MCF 10A (cell line): ENCODE measurements at places on chromosomes 6 and 20.

- DNase-seq = peak; percentile 24
Observed at GRCh38 chr20:58389324-58389967, 417 bp downstream of the VAPB start.

- no peak for DNase-seq
Observed at GRCh38 chr20:46362921-46363867, 43.2 kb downstream of the ELMO2 start.

- no peak for DNase-seq
Observed at GRCh38 chr6:158848490-158848895, 29.3 kb upstream of the EZR start.

DNA sequence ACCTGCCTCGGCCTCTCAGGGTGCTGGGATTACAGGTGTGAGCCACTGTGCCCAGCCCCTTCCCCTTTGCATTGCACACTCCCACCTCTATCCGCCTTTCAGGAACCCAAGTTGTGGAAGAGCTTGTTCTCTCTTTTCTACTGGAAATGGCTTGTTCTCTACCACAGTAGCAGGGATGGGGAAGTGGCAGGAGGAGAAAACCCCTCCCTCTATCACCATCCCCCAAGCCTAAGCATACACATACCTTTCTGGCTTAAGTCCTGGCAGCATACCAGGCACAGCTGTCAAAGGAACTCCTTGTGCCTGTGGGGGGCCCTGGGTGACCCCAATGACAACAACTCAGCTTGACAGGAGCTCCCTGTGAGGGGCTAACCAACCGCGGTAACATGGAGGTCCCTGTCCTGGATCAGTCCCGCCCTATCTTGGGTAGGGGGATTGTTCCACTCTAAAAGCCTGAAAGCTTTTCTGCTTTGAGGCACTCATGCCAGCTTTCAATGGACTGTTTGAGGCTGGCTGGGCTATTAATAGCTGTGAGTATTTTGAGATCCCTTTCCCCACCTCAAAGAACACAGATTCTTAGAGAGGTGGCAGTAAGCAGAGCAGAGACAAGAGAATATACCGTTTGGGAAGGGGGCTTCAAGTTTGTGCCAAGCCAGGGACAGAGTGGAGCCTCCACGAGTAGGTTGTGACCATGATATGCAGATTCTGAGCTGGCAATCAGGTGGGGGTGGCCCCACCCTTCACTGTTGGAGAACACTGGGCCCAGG, 2.3 kb downstream of the KLHDC3 start:
- DNase-seq = no peak

- peak; percentile 42 for DNase-seq
Observed at GRCh38 chr20:45817376-45818194, 5.1 kb downstream of the UBE2C start.

GRCh38 chr6:149905911-149906371, 8.0 kb upstream of the RAET1E start:
- DNase-seq = no peak

DNA sequence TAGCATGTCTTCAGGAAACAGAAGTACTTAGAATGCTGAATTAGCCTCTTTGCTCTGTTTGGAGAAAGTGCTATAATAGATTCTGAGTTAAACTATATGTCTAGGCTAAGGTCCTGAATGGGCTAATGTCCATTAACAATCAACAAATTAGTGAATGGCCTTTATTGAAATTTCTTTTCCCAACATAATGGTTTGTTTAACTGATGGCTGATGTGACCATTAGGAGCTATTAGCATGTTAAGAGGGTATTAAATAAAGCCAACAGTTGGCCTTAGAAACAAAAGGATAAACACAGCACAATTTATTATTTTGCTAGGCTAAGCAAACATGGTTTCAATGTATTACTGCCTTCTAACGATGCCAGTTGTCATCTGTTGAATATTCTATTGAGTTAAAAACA, 234.3 kb upstream of the HS3ST5 start:
- DNase-seq = no peak

DNA sequence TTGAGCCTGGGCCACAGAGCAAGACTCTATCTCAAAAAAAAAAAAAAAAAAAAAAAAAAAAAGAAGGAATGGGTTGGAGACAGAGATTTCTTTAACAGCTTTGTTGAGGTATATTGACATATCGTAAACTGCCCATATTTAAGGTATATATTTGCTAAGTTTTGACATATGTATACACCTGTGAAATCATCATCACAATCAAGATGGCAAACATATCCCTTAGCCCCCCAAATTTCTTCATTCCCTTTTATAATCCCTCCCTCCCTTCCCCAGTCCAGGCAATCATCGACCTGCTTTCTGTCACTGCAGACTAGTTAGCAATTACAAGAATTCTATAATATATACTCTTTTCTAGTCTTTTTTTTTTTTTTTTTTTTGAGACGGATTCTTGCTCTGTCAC, 29.0 kb downstream of the SERPINB1 start:
- no peak for DNase-seq

DNA sequence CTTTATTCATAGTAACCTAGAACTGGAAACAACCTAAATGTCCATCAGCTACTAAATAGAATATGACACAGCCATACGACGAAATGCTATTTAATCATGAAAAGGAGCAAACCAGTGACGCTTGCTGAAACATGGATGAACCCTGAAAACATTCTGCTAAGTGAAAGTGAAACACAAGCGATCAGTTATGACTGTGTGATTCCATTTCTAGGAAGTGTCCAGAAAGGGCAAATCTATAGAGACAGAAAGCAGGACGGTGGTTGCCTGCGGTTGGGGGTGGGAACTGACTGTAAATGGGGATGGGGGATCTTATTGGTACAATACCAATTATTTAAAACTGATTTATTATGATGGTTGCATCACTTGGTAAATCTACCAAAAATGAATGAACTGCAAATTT, 126.8 kb downstream of the IPCEF1 start:
- DNase-seq = no peak

- no peak for DNase-seq
Observed at GRCh38 chr6:113927001-113927400, 43.9 kb downstream of the HDAC2 start.

GRCh38 chr6:19669206-19669605, 168.0 kb upstream of the ID4 start:
- DNase-seq = peak; percentile 12

DNA sequence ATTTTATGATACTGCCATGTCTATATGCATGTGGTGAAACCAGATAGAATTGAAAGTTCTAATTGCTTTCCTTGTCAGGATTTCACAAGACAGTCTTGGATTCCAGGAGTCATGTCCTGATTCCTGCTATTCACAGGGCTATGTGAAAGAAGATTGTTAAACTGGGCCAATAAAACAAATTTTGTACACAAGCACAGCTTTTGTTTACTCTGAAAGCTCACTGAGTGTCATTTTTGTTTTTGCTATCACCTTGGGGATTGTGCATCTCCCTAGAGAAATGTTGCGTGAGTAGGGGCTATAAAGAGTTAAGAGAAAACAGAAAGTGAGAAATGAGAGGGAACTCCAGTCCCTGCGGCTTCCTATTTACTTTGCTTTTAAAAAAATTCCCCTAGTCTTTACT, 627.5 kb downstream of the PKHD1 start:
- DNase-seq = no peak

DNA sequence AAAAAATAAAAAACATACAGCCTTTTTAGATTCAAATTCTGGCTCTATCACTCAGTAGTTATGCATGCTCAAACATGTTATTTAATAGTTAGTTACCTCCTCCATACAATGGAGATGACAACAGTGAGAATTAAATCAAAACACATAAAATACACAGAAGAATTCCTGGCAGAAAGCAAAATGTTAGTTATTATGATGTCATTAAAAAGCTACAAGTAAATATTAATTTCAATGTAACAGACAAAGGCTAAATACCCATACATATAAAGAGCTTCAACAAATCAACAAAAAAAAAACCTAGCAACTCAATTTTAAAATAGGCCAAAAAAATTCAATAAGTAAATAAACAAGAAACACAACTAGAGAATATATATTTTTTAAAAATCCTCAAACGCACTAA, 21.4 kb downstream of the PLN start:
- no peak for DNase-seq

DNA sequence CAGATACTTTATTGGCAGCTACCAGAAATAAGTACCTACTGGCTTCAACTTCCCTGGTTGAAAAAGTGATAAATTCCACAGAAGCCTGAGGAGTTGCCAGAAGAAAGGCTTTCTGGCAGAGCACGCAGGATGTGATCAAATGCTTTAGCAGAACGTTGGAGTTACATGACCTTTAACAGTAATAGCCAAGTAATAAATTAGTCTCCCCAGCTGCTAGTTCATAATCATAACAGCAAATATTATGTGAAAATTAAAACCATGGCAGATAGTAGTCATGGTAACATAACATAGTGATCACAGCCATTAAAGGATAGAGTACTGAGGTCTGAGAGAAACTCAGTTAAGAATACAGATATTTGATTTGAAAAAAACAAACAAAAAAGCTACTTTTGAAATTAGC, 567.7 kb downstream of the ADGRB3 start:
- DNase-seq = no peak

DNA sequence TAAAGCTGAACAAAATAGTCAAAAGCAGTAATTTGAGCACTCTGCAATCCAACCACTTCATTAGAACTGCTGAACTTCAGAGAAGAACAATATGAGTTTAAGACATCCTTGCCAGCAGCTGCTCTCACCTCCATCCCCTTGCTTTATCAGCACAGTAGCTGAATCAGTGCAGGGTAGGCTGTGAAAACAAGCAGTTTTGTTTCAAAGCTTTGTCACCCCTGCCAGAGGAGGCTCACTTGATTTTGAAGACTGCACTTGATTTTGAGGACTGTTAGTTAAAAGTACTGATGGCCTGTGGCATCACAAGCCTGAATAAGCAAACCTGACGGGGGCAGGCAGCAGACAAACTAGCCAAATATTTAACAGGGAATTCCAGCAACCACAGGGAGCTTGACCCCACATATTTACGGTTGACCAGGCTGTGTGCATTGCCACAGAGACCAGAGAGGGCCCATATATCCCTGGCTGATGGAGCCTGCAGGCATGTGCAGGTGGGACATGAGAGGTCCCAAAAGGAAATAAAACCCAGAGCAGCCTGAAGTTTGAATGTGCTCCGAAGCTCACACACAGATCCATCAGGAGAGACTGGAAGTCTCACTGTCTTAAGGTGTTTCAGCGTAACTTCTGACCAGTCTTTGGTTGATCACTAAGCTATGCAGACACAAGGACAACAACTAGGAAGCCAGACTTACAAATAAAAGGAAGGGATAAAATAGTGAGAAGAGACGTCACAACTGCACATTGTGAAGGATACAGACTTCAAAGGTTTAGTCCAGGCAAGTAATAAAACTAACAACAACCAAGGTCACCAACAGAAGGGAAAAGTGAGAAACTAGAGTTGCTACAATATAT, 97.4 kb downstream of the PDSS2 start:
- no peak for DNase-seq

DNA sequence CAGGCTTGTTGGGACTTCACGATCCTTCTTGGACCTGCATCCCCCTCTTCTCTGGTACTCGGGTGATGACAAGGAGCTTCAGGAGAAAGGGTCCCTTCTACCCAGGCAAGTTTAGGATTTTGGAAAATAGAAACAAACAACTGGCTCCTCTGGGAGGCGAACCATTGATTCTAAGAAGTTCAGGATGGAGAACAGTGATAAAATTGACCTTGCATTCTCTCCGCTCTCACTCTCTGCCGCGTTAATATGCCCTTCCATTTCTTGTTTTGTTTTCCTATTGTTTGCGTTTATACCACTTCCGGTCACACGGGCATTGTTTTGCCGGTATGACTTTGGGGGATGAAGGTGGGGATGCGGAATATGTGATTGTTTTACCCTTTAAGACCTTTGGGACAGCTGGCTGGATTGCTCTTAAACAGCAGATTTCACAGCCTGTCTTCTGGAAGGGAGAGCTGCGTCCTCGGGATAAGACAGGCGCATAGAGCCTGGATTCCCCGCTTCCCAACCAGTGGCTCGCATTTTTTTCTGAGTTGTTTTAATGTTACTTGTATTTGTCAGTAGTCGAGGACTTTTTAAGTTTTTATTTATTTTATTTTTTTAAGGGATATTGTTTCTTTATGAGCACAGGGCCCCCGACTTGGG, 144.3 kb upstream of the ZNF184 start:
- peak; percentile 38 for DNase-seq

- DNase-seq = no peak
Observed at GRCh38 chr20:46903937-46904336, 9.3 kb downstream of the EYA2 start.

- peak; percentile 60 for DNase-seq
Observed at GRCh38 chr6:52317841-52318581, 33.5 kb upstream of the MCM3 start.

DNA sequence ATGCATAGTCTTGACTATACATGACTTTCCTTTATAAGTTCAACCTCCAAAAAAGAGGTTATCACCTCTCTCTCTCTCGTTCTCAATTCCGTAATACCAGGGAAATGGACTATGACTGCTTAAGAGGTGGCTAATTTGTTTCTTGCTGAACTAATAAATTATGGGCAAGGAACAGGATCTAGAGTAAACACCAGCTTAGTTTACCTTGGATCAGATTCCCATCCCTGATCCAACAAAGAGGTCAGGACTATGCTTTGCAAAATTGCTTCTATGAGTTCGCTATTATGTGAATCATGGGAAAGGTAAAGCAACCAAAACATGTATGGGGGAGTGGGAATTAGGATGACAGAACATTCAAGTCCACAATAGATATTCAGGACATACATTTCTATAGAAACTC, 630.7 kb downstream of the HACE1 start:
- DNase-seq = no peak

DNA sequence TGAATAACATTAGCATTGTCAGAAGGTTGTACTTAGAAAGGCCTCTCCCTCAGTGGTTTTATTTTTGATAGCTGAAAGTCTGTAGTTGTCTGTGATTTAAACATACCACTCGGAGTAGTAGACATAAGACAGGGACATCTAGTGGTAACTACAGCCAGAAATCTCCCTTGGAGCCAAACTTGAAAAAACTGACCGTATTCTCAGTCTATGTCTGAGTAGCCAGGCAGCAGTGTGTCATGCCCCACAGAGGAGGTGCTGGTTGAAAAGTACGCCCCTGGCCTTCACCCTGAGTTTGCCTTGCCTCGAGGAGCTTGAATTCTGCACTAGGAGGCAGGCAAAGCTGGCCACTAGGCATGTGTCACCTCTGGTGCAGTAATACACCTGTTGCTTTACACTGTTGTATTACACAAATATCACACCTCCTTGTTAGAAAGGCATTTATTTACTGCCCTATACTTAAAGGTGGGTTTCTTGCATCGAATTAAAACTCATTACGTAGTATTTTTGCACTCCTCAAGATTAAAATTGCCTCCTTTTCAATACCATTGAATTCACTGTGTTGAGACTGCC, 20.8 kb downstream of the ZBTB2 start:
- DNase-seq = no peak

DNA sequence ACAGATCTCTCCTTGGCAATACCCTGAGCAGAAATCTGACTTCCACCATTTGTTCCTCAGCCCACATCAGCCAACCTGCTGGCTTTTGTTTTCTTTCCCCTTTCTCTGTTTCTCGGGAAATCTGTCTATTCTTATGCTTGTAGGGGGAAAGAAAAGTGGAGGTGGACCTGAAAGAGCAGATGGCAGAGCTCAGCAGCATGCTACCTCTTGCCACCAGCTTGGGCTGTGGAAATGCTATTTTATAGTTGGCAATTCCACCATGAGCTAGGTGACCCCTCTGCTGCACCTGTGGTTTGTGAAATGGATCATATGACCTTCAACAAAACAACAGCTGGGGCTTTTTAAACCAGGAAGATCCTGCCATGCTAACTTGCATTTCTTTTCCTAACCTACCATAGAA, 6.8 kb upstream of the SPATS1 start:
- DNase-seq = no peak
